ENCODE measurements at places on chromosomes 16 and 17.

DNA sequence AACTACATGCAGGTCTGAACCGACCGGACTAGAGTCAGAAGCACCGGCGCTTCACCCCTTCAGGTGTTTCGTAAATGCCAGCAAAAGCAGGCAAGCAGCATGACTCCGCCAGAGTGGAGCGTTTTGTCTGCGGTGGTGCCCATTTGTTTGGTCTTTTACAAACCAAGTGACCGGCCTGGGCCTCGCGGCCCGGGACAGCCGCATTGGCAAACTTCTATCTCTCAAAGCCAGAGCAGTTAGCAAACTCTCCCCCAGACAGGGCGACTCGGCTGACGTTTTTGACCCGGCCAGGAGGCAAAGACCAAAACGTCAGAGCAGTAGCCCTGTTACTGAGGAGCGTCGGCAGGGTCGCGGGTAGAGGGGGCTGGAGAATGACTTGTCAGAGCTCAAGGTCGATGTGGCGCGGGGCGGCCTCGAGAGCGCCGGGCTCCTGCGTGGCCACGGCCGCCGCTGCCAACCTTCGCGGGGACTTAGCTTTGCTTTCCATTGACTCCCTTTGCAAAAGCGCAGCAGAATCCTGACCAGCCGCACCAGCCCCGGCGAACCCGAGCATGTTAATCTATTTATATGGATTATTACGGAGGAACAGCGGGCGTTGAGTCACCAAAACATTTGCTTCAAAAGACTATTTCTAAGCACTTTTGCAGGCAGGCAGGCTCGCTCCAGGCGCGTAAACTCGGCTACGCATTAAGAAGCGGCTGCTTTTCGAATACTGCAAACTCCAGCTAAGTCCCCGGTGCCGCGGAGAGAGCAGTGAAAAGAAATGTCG, 763 bp upstream of the SOX9 start:
- DNase-seq, result peak; percentile 35

DNA sequence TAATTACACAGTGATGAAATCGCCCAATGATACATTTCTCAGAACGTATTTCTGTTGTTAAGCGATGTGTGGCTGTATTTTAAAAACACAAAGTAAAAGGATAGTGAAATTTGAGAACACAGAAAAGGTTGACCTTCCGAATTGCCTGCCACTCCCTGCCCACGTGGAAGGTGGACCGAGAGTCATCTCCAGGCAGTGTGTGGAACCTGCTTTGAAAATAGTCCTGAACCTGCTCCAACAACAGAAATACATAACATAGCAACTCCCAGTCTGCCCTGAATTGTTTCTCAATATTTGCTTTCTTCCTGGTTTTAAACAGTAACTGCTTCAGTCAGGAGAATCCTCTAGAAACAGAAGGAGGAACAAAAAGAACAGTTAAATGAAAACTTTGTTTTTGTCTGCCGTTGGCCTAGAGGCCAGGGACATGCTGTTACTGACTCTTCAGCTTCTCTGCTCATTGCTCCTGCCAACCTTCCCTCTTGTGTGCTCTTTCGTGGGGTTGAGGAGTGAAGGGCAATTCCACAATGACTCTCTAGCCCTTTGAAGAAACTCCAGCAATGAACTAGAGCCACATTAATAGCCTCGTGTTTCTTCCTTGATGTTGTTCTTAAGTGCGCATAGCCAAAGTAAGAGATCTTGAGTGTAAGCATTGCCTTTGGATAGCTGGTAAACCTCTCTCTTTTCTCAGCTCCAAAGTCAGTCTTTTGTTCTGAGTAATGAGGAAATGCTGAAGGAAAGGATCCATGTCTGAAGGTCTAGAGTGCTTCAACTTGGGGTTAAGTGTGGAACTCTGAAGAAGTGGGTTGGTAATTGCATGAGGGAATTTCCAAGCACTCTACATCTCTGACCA, 452.5 kb upstream of the CCL2 start:
- DNase-seq, result no peak

DNA sequence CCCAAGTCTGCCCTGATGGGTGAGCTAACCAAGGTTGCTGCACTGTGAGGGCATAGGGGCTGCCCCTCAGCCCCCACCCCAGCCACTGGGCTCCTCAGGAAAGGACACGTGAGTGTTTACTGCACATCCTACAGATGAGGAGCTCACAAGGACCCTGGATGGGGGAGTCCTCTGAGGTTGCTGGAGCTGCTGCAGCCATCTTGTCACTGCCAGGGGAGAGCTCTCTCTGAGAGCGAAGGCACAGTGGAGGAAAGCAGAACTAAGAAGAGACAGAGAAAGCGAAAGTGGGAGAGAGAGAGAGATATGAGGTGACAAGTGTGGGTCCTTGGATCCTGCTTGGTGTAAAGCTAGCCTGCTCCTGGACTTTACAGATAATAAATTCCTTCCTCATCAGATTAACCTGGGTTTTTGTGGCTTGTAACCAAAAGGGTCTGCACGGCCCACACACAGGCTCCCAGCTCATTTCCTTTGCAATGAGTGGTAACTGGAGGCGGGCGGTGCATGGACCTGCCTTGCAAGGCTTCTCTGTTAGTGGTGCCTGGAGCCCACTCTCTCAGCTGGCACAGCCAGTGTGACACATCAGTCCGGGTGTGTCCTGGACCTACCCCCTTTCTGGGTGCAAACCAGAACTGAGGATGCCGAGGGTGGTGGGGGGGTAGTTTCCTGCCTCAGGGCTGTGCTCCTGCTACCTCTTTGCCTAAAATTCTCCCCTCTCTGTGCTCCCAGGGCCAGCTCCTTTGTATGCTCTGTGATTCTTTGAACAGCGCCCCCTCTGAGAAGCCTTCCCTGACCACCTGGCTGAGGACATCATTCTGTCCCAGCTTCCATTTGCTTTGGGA, 14.2 kb downstream of the SNX20 start:
- peak; percentile 45 for DNase-seq

DNA sequence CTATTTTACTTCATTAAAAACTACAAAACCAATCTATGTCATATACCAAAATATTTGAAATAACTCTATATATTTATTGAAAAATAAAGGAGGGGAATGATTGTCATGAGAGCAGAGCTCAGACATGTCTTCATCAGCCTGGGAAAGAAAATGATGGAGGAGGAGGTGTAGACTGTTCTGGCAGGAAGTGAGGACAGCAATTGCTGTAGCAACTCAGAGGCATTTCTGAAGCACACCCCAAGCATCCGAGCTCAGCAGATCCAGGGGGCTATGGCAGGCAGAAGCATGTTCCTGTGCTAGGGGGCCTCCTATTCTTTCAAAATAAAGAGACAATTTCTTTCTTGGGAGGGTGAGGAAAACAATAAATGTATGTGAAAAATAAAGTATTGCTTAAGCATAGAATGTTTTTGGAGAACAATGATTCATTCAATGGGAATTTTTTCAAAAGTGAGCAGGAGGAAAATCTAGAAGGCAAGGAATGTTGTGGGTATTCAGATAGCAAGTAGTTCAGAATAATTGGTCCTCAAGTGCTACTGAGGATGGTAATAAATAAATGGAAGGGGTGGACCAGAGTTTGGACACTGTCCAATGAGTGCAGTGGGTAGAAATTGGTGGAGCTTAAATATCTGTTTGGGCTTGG, 383.4 kb downstream of the CDH11 start:
- no peak for DNase-seq

GRCh38 chr17:50426814-50427787, 1.1 kb downstream of the ACSF2 start:
- DNase-seq, result peak; percentile 35

DNA sequence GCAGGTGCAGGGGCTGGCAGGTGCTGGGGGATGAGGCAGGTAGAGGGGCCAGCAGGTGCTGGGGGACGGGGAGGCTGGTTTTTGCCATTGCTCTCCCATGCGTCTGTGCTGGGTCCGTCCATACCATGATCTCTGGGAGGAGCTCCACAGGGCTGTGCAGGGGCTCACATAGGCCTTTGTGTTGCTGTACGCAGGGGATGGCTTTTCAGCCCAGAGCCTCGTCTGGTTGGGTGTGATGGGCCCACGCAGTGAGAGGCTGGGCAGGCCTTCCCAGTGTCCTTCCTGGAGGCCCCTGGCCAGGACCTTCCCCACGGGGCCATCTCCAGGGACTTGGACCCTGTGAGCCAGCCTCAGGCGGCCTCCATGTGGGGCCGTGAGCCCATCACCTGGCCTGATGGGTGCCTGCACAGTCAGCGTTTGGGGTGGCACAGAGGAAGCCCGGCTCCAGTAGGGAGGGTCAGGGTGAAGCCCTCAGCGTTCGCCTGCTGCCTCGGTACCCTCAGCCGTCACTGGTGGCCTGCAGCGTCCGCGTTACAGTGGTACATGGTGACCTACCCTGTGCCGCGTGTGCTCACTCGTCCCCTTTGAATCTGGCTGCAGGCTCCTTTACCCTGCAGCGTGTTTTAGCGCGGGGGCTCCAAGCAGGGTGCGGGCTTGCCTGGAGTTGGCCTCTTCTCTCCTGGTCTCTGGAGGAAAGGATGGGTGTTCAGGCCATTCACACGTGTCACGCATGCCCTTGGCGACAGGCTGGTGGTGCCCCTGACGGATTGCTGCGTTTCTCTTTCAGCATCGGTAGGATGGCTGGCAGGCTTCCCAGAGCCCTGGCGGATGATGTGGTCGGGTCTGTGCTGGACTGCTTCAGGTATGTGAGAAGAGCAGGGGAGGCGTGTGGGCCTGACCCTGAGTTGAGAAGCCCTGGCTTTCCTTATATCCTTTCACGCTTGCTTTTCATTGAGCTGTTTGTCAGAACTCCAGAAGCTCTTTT, 30.6 kb downstream of the ZNF750 start:
- no peak for DNase-seq

All from germinal center (tissue), 1 donor.